ENCODE measurements at places on chromosomes 7 and 10. TPM values are rescaled to one million over a fixed set of nuclear protein-coding genes. Genes with fewer than 3 reads are reported as not detected.

The CHST3 gene
- 4.0 TPM for total RNA-seq

The H2BK1 gene
- not detected for total RNA-seq

The RBM20 gene
- total RNA-seq: 2.6 TPM

The GARIN1A gene
- total RNA-seq: 1.1 TPM

The SLC29A4 gene
- 6.6 TPM for total RNA-seq

The SRGN gene
- total RNA-seq: 9.9 TPM

The C10orf67 gene
- total RNA-seq: 0.06 TPM

The PON1 gene
- total RNA-seq: 0.35 TPM

The ADCYAP1R1 gene
- total RNA-seq: 0.78 TPM

The FKBP6 gene
- not detected for total RNA-seq

The FZD8 gene
- 6.6 TPM for total RNA-seq

The NUDT13 gene
- 1.1 TPM for total RNA-seq

The TSPAN33 gene
- total RNA-seq: 17.9 TPM

The KCND2 gene
- 0.14 TPM for total RNA-seq

The ANKRD16 gene
- 3.1 TPM for total RNA-seq

The SEMA3D gene
- 0.25 TPM for total RNA-seq

Data from pancreas (tissue), 10 donors.